Stimulated activated CD8-positive, alpha-beta memory T cell treated with anti-CD3 and anti-CD28 coated beads, Interleukin-4, amount 100 ng/mL, for 1 hour (primary cell): ENCODE measurements at places on chromosomes 1 and 21.

DNA sequence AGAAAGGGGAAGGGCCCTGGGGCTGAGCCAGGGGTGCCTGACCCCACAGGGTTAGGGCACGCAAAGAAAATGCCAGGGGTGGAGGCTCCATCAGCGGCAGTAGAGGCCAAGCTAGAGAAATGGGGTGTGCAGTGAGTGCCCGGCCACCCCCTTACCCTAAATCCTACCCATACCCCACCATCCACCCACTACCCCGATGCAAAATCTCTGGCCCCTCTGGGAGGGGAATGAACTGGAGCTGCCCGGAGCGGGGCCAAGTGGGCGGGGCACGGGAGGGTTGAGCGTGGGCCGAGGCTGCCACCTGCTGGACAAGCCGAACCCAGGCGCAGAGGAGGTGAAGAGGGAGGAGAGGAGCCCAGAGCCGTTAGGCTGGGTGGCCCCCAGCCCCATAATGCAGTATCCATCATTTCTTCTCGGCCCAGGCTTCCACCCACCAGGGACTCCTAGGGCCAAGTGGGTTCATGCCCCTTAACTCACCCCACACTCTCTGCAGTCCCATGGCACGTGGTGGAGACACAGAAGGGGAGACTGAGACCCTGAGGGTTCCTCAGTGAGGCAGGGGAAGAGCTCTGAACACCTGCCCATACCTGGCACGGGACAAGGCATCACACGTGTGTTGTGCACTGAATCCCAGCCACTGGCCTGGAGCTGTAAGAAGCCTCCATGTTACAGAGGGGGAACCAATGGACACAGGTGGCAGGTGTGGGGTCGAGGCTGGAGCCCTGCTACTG is 1.4 kb upstream of the C1QC start:
- peak; percentile 23 for DNase-seq

DNA sequence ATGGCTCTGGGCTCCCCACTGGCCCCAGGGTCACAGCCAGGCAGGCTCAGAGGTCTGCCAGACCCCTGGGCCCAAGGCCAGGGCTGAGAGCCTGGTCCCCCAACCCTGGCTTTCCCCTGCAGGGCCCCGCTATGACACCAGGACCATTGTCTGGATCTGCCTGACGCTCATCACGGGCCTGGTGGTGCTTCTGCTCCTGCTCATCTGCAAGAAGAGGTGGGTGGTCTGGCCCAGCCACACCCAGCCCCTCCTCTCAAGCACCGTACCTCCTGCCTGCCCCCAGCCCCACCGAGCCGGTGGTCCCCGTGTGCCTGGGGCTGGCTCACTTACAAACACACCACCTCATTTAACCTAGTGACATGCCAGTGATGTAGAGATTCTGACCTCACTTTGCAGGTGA is 31.8 kb downstream of the EPHA8 start:
- DNase-seq: no peak

DNA sequence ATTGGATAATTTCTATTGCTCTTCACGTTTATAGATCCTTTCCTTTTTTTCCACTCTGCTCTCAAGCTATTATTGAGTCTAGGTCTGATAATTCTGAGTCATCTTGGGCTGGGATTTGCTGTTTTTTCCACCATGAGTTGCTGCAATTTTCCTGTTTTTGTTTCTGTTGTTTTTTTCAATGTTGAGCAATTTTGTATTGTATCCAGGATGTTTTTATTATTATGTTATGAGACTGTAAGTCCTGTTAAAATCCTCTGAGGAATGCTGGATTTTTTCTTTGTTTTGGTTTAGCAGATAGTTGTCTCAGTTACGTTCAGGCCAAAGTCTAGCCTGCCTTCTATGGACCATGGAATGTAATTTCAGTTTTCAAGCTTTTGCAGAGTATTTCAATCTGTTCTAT is 13.0 kb upstream of the SLC35A3 start:
- no peak for DNase-seq

GRCh38 chr21:17602874-17603273 is 9.8 kb downstream of the BTG3 start:
- DNase-seq: no peak

GRCh38 chr1:47669081-47669585 is 231.3 kb downstream of the FOXD2 start:
- no peak for DNase-seq

- no peak for DNase-seq
Measured at GRCh38 chr1:57772580-57773195, 348.8 kb upstream of the DAB1 start.

DNA sequence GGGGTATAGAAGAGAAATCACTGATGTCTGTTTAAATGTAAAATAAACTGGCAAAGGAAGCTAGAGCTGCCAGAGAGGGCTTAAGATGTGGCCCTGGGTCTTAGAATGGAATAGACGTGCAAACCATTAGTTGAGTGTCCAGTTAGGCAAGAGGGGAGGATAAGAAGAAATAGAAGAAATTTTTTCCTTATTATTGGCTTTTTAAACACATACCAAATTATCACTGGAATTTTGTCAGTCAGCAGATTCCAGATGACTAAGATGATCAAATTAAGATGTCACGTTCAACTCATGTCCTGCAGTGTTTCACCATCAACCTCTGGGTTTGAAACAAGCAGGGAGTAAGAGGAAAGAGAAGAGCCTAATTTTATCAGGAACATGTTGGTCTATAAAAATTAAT is 71.6 kb upstream of the C1orf21 start:
- no peak for DNase-seq

- DNase-seq: no peak
Measured at GRCh38 chr1:160622501-160623226, 24.2 kb downstream of the SLAMF1 start.

GRCh38 chr1:190759807-190760206 is 282.1 kb upstream of the BRINP3 start:
- no peak for DNase-seq

DNA sequence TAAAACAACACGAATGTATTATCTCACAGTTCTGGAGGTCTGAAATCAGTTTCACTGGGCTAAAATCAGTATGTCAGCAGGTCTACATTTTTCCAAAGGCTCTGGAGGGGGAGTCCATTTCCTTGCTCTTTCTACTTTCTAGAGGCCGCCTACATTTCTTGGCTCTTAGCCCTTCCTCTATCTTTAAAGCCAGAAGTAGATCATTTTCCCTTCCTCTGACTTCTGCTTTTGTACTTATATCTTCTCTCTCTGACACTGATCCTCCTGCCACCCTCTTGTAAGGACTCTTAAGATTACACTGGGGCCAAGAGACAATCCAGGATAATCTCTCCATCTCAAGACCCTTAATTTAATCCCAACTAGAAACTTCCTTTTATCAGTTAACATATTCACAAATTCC is 41.4 kb downstream of the MSH4 start:
- no peak for DNase-seq

- no peak for DNase-seq
Measured at GRCh38 chr1:19670787-19671186, 6.1 kb downstream of the HTR6 start.

DNA sequence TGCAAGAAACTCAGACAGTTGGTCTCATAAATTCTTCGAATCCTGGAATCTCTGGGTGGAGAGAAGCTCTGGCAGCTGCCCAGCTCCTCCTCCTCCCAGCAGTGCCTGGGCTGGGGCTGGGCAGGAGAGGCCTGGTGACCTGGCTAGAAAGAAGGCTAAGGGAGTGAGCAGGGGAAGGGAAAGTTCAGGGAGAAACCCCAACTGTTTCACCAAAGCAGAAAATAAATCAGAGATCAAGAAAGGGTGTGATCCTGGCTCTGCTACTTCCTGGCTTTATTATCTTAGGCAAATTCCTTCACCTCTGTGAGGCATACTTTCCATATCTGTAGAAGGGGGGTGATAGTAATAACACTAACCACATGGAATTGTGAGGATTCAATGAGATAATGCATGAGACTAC is 8.8 kb upstream of the COL16A1 start:
- DNase-seq: no peak

GRCh38 chr1:21192284-21192683 is 15.6 kb upstream of the EIF4G3 start:
- DNase-seq: no peak

- no peak for DNase-seq
Measured at GRCh38 chr21:33028773-33029384, 3.1 kb downstream of the OLIG2 start.

- DNase-seq: no peak
Measured at GRCh38 chr21:25324666-25325065, 282.6 kb downstream of the MRPL39 start.

DNA sequence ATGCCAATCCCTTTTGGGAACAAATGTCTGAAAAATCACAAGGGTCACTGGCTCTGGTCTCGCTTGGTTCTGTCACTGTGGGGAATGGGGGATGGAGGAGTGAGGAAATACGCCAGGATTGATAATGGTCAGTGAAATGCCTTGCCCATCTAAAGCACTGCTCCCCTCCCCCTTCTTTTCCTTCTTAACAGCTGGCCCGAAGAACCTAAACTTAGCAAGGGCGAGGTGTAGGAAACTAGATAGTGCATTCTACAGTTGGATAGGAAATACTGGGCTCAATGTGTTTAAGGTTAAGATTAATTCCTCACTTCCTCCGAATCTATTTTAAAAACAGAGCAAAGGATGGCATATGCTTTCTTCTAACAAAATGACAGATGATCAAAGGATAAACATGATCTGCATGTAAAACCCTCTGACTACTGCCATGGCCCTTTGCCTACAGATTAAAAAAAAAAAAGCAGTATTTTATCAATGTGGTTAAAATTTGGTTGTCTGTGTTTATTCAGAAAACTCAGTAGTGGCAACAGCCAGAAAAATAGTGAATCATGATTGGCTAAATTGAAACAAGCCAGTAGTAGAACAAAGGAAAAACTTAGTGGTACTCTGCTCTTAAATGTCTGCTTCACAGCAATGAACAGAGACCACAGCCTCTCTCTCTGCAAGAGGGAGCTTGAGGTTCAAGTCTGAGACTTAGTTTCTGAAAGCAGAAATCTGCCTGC is 86.1 kb upstream of the VAV3 start:
- no peak for DNase-seq

DNA sequence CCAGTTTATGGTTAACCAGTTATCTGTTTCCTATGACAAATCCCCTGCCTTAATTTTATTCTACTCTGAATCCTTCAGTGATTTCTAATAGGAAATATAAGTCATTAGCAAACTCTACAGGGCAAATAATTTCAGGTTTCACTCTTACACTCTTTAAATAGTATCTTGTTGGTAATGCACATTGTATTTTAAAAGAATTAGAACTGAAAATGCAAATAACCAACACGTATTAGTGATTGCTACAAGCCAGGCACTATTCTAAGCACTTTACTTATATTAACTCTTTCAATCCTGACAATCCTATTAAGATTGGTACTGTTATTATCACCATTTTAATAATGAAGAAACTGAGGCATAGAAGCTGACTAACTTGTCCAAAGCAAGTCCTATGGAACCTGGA is 48.3 kb upstream of the LHX8 start:
- DNase-seq: no peak

GRCh38 chr1:154104433-154105082 is 50.3 kb downstream of the NUP210L start:
- no peak for DNase-seq

- DNase-seq: no peak
Measured at GRCh38 chr1:116989835-116990234, 11.7 kb upstream of the CD101 start.

DNA sequence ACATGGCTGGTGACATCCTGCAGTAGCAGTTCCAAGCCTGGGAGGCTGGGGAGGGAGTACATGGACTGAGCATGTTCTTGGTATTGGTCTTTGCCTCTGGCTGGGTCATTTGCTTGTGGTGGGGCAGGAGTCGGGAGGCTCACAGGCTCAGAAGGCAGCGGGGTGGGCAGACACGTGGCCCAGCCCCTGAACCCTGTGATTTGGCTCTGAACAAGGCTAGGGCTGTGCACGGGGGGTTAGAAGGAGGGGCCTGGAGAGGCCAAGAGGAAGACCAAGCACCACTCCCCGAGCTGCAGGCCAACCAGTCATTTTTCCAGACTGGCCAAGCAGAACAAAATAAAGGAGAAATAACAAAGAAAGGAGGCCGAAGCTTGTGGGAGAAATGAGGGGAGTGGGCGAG is 9.7 kb upstream of the PRELP start:
- DNase-seq: no peak

- no peak for DNase-seq
Measured at GRCh38 chr1:225931270-225932136, 7.5 kb upstream of the PYCR2 start.

GRCh38 chr1:37999430-38000232 is 5.7 kb downstream of the FHL3 start:
- no peak for DNase-seq

GRCh38 chr1:218284377-218284916 is 646 bp upstream of the RRP15 start:
- no peak for DNase-seq

- DNase-seq: no peak
Measured at GRCh38 chr1:30919025-30919881, 10.7 kb upstream of the SDC3 start.

GRCh38 chr1:205658943-205659581 is 21.2 kb downstream of the SLC45A3 start:
- DNase-seq: peak; percentile 32

- no peak for DNase-seq
Measured at GRCh38 chr1:235069577-235070563, 58.8 kb downstream of the TOMM20 start.

- DNase-seq: no peak
Measured at GRCh38 chr1:210647406-210648333, 319.0 kb downstream of the HHAT start.

GRCh38 chr1:60277269-60277668 is 203.7 kb upstream of the C1orf87 start:
- DNase-seq: no peak

- no peak for DNase-seq
Measured at GRCh38 chr1:27931184-27931583, 3.6 kb upstream of the SMPDL3B start.

GRCh38 chr1:243254233-243254926 is 701 bp downstream of the CEP170 start:
- DNase-seq: peak; percentile 3

DNA sequence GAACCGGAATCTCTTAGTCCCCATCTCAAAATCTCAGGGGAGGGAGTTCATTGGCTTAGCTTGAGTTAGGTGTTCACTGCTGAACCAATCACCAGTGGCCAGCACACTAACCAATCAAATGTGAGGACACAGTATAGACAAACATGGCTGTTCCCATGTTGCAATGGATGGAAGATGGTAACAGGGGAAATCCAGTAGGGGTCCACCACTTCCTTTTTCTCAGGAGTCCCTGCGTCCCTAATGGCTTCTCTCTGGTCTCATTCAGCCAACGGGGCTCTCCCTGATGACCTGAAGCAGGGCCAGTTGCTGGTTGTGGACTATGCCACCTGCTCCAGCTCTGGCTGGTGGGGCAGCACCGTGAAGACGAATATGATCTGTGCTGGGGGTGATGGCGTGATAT is 9.7 kb downstream of the CELA2B start:
- no peak for DNase-seq

GRCh38 chr1:2047749-2048729 is 2.2 kb upstream of the PRKCZ start:
- no peak for DNase-seq
